Fibroblast of skin of abdomen (primary cell): ENCODE measurements at places on chromosomes 7 and 10.
A peak's percentile ranks its signal among the peaks of the same experiment; 100 is the strongest.

DNA sequence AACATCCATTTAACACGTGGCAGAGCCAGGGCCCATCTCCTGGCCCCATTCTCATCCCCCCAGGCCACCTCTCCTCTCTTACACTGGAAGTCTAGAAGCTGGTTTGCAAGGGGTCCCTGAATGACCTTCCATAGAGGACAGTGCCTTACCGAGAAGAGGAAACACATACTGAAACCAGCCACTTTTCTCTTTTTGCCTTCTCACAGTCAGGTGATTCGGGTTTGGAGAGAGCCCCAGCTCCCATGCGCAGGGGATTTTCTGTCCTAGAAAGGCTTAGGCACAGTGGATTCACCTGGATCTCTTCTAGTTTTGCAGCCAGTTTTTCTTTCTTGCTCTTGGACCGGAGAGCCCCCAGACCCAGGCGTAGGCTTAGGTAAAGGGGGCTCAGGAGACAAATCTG, 334.1 kb upstream of the C7orf33 start:
- no peak for DNase-seq

DNA sequence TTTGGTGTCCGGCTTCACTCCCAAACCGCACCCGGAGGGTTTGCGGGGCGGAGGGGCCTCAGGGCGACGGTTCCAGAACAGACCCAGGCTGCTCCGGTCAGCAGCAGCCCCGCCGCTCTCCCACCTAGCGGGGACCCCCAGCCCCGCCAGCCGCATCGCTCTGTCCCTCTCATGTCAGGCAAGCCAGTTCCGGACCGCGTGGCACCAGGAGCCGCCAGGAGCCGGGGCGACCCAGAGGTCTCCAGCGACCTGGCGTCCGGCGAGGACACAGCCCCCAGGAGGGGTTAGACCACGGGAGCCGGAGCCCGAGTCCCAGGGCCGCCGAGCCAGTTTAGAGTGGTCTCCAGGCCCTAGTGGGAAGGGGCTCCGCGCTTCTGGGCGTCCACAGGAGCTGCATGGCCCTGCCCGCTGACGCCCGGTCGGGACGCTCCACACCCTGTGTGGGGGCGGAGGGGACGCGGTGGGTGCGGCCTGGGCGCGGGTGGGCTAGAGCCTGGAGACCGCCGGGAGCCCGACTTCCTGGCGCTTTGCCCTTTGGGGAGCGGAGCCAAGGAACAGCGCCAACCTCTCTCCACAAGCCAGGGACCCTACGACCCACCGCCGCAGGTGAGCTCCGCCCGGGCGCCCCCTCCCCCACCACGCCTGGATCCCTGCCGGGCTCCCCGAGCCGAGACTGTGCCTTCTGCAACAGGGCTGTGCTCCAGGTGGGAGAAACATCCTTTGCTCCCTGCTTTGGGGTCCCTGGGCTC, 43.4 kb downstream of the ZNF117 start:
- no peak for DNase-seq

GRCh38 chr7:73345538-73345937, 17.6 kb downstream of the FKBP6 start:
- DNase-seq: no peak

DNA sequence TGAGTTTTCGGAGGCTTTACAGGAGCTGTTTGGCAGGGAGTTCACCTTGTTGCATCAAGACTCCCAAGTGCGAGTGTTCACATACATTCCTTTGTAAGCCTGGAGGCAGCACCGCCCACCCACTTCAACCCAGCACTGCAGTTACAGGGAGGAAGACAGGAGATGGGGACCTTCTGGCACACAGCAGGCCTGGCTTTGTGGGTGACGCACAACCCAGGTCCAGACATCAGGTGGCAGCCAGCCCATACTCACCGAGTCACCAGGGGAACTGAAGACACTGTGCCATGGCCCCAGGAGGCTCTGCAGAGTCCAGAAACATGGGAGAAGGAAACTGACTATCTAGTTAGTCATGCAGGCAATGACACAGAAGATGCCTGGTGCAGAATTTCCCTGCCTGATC, 305.9 kb upstream of the RNF32 start:
- no peak for DNase-seq

DNA sequence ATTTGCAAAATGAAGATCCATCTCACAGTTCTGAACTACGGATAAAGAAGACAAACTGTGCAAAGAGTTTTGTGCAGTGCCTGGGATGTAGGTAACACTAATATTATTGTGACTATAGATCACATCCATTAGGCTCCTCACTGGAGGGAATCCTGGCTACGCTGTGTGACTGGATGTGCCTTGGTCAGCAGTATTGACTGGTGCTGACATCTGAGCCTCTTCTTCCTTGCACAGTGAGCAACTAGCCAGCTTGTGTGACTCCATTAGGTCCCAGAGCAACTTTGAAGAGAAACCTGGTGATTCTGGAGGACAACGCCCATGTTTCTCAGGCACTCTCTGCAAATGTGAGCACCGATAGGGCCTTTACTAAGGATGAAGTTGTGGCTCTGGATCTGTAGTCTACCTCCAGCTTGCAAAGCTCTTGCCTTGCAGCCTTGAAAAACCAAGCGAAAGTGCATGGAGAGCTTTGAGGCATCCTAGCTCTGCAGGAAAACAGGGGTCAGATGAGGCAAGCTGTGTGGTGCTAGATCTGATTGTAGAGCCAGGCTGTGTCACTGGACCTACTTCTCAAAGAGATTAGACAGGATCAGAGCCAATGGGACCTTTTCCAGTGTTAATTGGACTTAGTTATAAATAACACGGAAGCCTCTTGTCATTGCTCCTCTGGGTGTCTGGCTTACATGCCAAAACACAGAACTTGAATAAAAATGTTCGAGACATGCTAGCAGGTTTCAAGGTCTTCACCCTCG, 303.6 kb upstream of the LYZL1 start:
- no peak for DNase-seq

DNA sequence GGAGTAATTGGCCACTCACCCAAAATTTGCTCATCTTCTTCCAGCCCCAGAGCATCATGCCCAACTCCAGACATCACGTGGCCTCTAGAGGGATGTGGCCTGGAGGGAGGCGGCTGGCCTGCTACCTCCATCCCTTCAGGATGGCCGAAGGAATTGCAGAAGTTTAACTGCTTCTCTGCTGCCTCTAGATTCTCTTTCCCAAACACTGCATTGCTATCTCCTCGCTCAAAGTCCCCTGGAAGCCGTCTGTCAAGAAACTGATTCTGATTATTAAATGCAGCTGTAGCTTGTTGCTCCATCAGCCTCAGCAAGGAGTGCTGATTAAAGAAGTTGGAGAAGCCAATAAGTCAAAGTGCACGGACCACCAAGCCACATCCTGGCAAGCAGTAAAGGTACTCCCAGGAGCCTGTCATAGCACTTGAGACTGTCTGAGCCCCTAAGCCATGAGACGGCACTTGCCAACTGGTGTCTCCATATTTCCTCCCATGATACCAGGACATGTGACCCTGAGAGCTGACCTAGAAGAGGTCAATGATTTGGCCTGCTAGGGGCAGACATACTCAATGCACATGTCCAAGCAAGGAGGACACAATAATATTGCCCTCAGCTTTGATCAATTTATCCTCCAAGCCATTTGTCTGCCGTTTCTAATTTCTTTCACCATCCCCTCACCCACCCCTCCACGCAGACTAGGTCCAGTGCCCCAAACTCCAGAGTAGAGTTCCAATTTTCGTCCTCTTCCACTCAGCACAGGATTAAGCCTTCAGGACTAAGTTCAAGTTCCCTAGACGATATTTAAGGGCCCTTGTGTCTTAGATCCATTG, 84.2 kb downstream of the TBXAS1 start:
- DNase-seq: peak; percentile 51

- no peak for DNase-seq
Observed at GRCh38 chr7:117067340-117067739, 114.0 kb downstream of the ST7 start.

DNA sequence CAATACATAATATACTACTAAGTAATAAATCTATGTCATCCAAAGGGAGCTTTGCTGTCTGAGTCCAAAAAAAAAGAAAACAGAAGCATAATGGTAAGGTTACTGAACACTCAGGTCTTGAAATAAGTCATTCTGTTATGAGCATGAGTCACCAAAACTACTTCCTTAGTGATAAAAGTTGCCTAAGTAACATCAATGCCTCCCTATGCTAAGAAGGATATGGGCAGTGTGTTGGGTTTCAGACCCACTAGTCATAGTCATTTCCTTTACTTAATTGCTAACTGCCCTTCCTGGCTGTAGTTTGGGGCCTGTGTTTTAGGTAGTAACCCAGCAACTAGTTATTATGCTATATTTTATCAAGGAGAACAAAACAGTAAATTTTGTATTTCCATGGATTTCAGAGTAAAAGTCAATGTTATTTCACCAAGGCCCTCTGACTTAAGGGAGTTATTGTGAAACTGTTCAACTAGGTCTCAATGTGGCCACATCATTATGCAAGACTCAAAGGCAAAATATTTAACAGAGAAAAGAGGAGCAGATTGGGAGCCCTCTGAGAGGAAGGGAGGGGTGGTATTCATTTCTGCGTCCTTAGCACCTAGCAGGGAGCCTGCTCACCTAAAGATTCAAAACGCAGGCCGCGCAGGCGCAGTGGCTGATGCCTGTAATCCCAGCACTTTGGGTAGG, 11.7 kb upstream of the VIM start:
- DNase-seq: peak; percentile 98

DNA sequence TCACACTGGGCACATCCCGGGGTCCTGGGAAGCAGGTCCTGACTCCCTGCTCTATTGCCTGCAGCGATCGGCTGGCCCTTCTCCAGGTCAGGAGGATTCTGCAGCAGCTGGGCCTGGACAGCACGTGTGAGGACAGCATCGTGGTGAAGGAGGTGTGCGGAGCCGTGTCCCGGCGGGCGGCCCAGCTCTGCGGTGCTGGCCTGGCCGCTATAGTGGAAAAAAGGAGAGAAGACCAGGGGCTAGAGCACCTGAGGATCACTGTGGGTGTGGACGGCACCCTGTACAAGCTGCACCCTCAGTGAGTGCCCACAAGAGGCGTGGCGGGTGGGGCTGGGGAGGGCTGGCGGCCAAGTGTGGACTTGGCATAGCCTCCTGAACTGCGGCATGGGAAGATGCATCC, 12.8 kb upstream of the HK1 start:
- DNase-seq: no peak

DNA sequence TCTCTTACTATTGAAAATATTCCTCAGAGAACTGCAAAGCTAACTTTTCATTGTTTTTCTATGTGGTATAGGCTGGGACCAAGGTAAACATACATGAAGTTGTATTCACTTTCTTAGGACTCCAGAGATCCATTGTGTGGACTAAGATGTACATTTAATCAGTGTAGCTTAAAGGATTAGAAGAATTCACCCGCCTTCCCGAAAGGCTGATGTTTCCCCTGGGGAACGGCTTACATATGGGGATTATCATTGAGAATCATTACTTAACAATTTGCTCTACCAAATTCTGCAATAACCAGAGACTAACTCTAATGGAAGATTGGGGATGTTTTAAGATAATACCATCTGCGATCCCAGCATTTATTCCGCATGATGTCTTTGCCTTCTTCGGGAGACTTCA, 257.1 kb upstream of the KIAA1217 start:
- no peak for DNase-seq

- DNase-seq: no peak
Observed at GRCh38 chr7:77627309-77627676, 69.0 kb upstream of the RSBN1L start.

- peak; percentile 1 for DNase-seq
Observed at GRCh38 chr10:20207653-20208052, 391.4 kb downstream of the PLXDC2 start.

GRCh38 chr7:130319541-130319940, 25.1 kb upstream of the CPA5 start:
- no peak for DNase-seq

GRCh38 chr7:96337519-96337918, 15.6 kb upstream of the SLC25A13 start:
- peak; percentile 4 for DNase-seq

DNA sequence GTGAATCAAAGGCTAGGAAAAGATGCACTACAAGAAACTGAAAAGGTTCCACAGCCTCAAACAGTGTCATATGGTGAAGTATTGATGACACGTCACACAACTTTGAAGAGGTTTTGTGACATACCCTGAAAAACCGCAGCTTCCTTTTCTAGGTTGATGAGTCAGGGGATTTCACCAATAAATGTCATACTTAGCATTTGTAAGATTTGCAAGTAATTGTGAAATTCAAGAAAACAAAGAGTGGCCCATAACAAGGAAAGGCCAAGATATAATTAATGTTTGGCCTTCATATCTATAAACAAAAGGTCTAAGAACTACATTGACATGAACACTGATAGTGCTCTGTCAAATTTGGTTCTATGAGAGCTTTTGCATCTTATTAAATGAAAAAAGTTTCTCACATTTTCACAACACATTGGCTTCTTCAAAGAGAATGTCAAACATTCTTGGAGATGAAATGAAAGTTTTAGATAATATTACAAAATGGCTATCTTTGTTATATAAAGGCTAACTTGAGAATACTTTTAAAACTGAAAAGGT, 62.0 kb upstream of the NAMPT start:
- peak; percentile 95 for DNase-seq

GRCh38 chr10:91880310-91880709, 29.0 kb downstream of the FGFBP3 start:
- no peak for DNase-seq

GRCh38 chr7:25409897-25410636, 181.8 kb upstream of the NPVF start:
- no peak for DNase-seq

- DNase-seq: no peak
Observed at GRCh38 chr10:61778137-61778536, 115.4 kb downstream of the CABCOCO1 start.

GRCh38 chr10:103895411-103896186, 22.4 kb downstream of the STN1 start:
- peak; percentile 36 for DNase-seq

DNA sequence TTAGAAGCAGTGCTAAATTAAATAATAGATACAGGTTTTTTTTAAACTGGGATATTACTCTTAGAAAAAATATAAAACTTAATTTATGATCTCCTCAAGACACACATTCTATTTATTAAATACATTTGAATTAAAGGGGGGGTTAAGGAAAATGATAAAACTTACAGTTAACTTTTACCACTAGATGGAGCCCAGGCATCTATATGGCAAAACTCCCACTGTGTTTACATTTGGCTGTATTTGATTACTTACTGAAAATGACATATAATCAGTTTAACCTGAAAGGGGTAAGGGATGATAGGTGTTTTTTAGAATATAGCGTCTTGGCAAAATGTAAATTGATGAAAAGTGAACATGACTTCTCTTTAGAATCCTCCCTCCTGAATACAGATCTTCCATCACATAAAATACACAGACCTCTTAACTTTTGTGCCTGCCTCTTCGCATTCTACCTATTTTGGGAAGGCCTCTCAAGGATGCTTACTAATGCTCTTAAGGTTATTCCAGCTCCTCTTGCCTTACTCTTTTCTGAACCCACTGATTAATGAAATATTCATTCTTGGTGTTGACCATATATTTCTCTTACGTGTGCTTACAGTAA, 235.7 kb downstream of the AGMO start:
- no peak for DNase-seq

GRCh38 chr10:51139176-51139575, 64.9 kb downstream of the PRKG1 start:
- peak; percentile 13 for DNase-seq

DNA sequence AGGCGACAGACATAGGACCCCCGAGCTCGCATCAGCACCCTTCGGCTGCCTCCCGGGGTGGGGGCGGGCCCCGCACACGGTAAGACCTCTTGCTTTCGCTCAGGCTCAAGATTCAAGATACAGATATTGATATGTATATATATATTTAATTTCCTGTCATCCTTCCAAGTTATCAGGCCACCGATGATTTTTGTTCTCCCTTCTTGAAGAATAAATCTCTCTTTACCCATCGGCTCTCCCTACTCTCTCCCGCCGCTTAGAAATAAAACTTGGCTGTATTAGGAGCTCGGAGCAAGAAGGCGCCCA, 603 bp downstream of the ADRA2A start:
- no peak for DNase-seq

GRCh38 chr10:121322046-121322445, 276.2 kb downstream of the FGFR2 start:
- no peak for DNase-seq
